ENCODE measurements at places on chromosomes 2 and 18. TPM values are rescaled to one million over a fixed set of nuclear protein-coding genes. Genes with fewer than 3 reads are reported as not detected.

DNA sequence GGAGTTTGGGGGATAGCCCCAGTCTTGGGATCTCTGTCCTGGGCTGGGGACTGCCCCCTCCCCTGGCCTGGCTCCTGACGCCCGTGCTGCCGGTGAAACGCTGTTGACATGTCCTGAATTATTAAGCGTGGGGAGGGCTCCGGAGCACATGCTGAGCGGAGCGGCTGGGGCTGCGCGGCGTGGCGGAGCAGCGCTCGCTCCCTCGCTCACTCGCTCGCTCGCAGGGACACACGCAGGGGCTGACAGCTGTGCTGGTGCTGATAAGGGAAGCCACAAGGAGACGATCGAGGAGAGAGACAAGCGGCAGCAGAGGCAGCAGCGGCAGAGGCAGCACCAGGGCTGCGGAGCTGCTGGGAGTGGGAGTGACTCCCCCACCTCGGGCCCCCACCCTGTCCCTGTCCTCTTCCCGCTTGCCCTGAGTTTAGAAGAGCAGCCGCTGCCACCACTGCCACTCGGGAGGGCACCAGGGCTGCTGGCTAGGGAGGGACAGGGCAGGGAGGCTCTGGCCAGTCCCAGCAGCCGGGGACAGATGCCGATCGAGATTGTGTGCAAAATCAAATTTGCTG lies at the start of gene ASIC4:
TSS of gene ASIC4 (plus strand) at position 287 of the 566 bp plus-strand sequence. CDS start at position 530, 243 bp downstream.
- no peak for DNase-seq
- H3K36me3 ChIP-seq, result no peaks in the 10 kb centered on the region
- peaks cover 23% of the 10 kb centered on the region for H3K4me1 ChIP-seq
- H3K27me3 ChIP-seq, result peaks cover 7% of the 10 kb centered on the region
- H3K4me3 ChIP-seq, result no peak within 1 kb of the TSS
- H3K27ac ChIP-seq, result no peak within 1 kb of the TSS

DNA sequence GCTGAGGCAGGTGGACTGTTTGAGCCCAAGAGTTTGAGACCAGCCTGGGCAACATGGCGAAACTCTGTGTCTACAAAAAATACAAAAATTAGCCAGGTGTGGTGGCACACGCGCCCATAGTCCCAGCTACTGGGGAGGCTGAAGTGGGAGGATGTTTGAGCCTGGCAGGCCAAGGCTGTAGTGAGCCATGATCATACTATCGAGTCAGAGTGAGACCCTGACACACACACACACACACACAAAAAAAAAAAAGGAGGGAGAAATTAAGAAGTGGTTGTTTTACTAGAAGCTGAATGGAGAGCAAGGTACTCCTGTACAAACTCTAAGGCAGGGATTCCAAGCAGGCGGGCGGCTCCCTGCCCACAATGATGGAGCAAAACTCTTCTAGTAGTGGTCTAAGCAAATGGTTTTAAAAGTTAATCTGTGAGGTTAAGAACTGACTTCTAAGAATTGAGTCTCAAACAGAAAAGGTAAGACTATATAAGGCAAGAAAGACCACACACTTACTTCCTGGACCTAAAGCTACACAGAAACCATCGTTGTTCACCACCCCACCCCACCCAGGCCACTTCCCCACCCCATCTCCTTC lies 2.6 kb downstream of the ANKRD44 start:
- no peaks in the 10 kb centered on the region for H3K27me3 ChIP-seq
- no peaks in the 10 kb centered on the region for H3K36me3 ChIP-seq
- DNase-seq, result no peak
- H3K4me1 ChIP-seq, result peaks cover 61% of the 10 kb centered on the region

The DOCK10 gene
- 44.9 TPM for total RNA-seq

The KYNU gene
- 1.8 TPM for total RNA-seq

Data from thoracic aorta (tissue), 2 donors.